ENCODE measurements at places on chromosomes 3 and 15. TPM values are rescaled to one million over a fixed set of nuclear protein-coding genes. Genes with fewer than 3 reads are reported as not detected.

Gene DZIP1L
- 2.7 TPM for total RNA-seq

Gene CHRFAM7A
- total RNA-seq = 0.60 TPM

Gene FAM81A
- total RNA-seq = 0.09 TPM

Gene FOXB1
- not detected for total RNA-seq

Gene C2CD4A
- total RNA-seq = 2.3 TPM

Gene AEN
- total RNA-seq = 40.2 TPM

Gene GNB4
- total RNA-seq = 75.2 TPM

Gene OSTN
- total RNA-seq = not detected

Gene TMIE
- 0.09 TPM for total RNA-seq

Gene ACP3
- not detected for total RNA-seq

Gene PLSCR2
- total RNA-seq = not detected

Gene NDUFB4
- total RNA-seq = 22.9 TPM

Gene ABTB1
- total RNA-seq = 14.0 TPM

Gene SLCO2A1
- total RNA-seq = 6.7 TPM

Gene WDR72
- total RNA-seq = not detected

Gene C3orf49
- not detected for total RNA-seq

Gene ACKR2
- 12.5 TPM for total RNA-seq

Gene BCHE
- total RNA-seq = 36.1 TPM

Gene CADPS
- total RNA-seq = not detected

Gene MED12L
- 0.17 TPM for total RNA-seq

Gene NCK1
- total RNA-seq = 149 TPM

Gene CHST13
- not detected for total RNA-seq

Gene CCK
- not detected for total RNA-seq

Gene CFAP161
- 0.43 TPM for total RNA-seq

Gene INTS14
- total RNA-seq = 39.5 TPM

Gene CCDC13
- total RNA-seq = 0.22 TPM

Gene AHSG
- total RNA-seq = 0.09 TPM

Gene TRH
- not detected for total RNA-seq

Gene LEKR1
- total RNA-seq = 0.76 TPM

Gene EXD1
- total RNA-seq = not detected

Gene ASB14
- total RNA-seq = not detected

Gene SH3GL3
- total RNA-seq = not detected

Gene ZIC1
- not detected for total RNA-seq

Gene PRRT3
- total RNA-seq = 0.52 TPM

Gene CHRNA5
- total RNA-seq = 3.6 TPM

Gene ZDHHC19
- total RNA-seq = not detected

Gene THSD4
- 23.6 TPM for total RNA-seq

Gene GPR87
- not detected for total RNA-seq

Gene ADAMTS7
- 6.6 TPM for total RNA-seq

Gene PLA2G4D
- not detected for total RNA-seq

Gene CCNDBP1
- total RNA-seq = 105 TPM

Gene THRB
- under 0.01 TPM for total RNA-seq

Gene TIPARP
- total RNA-seq = 17.8 TPM

Gene TPRG1
- 0.43 TPM for total RNA-seq

Gene HGD
- total RNA-seq = 0.11 TPM

Gene NUDT16
- 11.9 TPM for total RNA-seq

Gene HMCES
- total RNA-seq = 23.7 TPM

Gene GPR156
- under 0.01 TPM for total RNA-seq

Gene ERC2
- 0.33 TPM for total RNA-seq

Gene ST8SIA2
- 0.26 TPM for total RNA-seq

Gene FSTL1
- total RNA-seq = 170 TPM

Gene SEMA5B
- 0.11 TPM for total RNA-seq

Gene IMPG2
- 0.69 TPM for total RNA-seq

Gene SLC51B
- not detected for total RNA-seq
